ENCODE measurements at places on chromosomes 4 and X.

DNA sequence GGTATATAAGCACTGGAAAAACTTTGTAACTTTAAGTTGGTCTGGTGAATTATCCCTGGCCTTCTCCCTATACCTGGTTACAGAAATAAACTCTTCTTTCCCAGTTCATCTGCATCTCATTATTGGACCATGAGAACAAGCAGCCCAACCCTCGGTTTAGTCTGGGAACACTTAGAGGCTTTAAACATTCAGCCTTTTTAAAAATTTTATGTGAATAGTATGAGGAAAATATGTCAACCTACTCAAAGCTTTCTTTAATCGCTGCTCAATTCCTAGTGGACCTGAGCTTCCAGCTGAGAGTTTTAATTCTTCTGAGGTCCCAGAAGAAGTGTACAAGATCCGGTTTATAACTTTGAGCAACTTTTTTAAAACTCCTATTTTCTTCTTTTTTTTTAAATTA lies 358.6 kb upstream of the NOCT start:
- no peak for DNase-seq

- DNase-seq: no peak
Observed at GRCh38 chr4:181566490-181566889, 676.7 kb upstream of the TENM3 start.

DNA sequence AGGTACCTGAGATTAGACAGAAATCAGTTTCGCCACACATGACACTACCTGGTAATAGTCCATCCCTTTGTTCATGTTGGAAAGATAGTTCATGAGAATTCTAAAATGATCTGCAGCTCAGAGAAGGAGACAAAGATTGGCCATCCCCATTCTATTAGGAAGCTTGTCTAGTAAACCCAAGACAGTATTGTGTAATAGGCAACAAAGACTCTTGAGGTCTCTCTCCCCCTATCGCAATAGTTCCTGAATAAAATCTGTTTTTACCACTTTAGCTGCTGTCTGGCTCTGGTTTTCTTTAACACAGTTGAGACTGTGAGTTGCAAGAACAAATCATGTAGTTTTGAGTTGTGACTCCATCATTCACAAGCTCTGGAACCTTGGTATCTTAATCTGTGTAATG lies 14.8 kb upstream of the BBS7 start:
- DNase-seq: no peak

DNA sequence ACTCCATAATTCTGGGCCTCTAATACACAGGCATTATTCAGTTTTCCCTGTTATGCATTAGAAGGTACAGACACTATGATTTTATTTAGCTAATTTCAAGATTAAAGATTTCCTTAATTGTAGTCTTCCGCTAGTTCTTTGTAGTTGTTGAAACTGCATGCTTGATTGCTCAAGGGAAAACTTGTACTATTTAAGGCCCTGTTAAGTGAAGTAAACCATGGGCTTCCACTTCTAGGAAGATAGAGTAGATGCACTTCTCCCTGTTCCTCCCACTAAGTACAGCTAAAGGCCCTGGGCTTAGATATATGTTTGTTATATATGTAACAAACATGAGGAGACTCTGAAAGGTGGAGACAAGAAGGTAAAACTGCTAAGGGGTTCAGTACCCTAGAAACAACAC lies 215.8 kb upstream of the LEF1 start:
- no peak for DNase-seq

- no peak for DNase-seq
Observed at GRCh38 chr4:72954811-72955210, 114.7 kb downstream of the COX18 start.

- DNase-seq: no peak
Observed at GRCh38 chr4:75849461-75849860, 52.8 kb downstream of the PPEF2 start.
